Keratinocyte (primary cell): ENCODE measurements at places on chromosomes 5 and 9. TPM values are rescaled to one million over a fixed set of nuclear protein-coding genes. Genes with fewer than 3 reads are reported as not detected.

- DNase-seq: no peak
These were observed 103.4 kb upstream of the SPRY4 start for GRCh38 chr5:142428036-142428772.

GRCh38 chr5:149152317-149152746 is 11.0 kb downstream of the ABLIM3 start:
- no peak for DNase-seq

DNA sequence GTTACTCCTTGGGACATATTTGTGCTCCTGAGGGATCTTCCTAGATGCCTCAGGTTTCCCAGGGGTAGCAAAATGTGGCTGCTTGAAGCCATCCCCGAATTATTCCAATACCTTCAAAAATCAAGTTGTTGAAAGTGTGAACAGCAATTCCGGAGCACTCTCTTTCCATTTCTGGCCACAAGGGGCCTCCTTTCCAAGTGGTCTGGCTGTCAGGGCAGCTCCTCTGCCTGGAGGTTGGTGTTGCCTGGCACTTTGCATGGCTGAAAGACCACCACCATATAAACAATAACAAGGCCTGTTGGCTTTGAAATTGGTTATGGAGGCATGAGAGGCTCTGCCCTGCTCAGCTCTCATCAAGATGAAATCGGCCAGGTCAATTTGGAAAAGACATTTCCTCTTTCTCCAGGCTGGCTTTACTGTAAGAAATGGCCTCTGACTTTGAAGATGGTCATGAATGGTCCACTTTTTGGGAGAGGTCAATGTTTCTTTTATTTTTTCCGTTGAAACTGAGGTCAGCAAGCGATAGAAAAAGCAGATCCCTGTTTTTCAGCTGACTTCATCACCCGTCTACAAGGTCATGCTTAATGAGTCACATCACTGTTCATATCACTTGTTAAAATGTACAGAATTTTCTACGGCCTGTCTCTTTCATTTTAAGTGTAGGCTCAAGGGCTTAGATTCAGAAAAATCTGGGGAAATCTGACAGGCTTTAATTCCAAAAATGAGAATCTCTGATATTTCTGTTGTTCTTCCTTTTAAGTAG is 481.1 kb upstream of the ZNF608 start:
- DNase-seq: no peak

DNA sequence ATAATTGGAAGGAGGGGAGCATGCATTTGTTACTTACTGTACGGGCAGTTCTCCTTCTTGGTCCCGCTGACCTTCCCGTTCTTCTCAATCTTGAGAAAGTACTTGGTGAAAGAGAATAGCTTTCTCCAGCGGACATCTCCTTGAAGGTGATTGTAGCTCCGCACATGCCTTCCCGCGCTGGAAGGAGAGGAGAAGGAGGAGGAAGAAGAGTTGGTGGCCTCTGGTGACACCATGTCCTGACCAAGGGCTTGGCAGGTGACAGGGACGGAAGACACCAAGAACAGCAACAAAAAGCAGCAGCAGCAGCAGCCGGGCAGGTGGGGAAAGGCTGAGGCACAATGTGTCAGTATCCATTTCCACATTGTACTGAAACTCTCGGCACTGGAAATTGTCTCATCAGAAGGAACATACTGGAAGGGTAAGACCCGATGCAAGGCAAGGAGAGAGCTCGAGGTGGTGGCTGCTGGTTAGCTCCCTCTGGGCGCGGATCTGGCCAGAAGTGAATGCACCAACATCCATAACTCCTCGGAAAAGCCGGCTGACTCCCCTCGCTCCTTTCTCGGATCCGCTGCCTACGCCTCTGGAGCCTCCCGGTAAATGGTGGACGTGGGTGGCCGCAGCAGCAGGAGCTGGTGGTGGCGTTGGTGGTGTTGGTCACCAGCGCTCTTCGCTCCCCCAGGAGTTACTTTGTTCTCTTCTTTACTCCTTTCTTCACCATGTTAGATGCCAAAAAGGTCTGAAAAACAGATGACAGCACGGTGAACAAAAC is 715 bp downstream of the FGF10 start:
- DNase-seq: no peak

- no peak for DNase-seq
These were observed 35.7 kb upstream of the UGT3A1 start for GRCh38 chr5:36026706-36027465.

GRCh38 chr9:127451608-127451857 is 223 bp downstream of the LRSAM1 start:
- DNase-seq: no peak

GRCh38 chr9:125486152-125486508 is 220.9 kb downstream of the MAPKAP1 start:
- no peak for DNase-seq

DNA sequence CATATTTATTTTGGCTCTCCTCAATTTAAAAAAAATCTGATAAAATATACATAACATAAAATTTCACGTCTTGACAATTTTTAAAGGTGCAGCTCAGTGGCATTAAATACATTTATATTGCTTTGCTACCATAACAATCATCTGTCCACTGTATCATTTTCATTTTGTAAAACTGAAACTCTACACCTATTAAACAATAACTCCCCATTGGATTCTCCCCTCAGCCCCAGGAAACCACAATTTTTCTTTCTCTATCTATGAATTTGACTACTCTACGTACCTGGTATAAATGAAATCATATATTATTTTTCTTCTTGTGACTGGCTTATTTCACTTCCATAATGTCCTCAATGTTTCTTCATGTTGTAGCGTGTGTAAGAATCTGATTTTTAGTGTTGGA is 563.5 kb downstream of the PRR16 start:
- DNase-seq: no peak

- DNase-seq: no peak
These were observed 3.4 kb upstream of the F12 start for GRCh38 chr5:177412603-177413233.

GRCh38 chr5:156505101-156505500 is 178.1 kb downstream of the SGCD start:
- DNase-seq: no peak

DNA sequence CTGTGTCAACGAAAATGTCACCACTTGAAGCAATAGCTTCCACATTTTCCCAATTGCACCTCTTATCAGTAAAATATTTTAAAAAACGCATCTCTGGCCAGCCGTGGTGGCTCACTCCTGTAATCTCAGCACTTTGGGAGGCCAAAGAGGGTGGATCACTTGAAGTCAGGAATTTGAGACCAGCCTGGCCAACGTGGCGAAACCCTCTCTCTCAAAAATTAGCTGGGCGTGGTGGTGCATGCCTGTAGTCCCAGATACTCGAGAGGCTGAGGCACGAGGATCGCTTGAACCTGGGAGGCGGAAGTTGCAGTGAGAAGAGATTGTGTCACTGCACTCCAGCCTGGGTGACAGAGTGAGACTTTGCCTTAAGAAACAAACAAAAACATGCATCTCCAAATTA is 210.1 kb upstream of the CHD1 start:
- no peak for DNase-seq

DNA sequence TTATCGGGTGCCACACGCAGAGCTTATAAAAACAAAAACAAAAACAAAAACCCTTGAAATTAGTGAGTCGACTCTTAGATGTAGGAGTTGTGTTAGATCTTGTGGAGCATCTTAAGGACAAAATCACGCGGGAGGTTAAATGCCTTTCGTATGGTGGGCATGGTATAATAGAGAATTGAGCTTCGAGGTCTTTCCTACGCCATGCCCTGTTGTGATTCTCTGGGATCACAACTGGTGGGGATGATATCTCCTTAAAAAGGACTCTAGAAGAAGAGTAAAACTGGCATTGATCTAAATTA is 773 bp upstream of the ELL2 start:
- DNase-seq: no peak

DNA sequence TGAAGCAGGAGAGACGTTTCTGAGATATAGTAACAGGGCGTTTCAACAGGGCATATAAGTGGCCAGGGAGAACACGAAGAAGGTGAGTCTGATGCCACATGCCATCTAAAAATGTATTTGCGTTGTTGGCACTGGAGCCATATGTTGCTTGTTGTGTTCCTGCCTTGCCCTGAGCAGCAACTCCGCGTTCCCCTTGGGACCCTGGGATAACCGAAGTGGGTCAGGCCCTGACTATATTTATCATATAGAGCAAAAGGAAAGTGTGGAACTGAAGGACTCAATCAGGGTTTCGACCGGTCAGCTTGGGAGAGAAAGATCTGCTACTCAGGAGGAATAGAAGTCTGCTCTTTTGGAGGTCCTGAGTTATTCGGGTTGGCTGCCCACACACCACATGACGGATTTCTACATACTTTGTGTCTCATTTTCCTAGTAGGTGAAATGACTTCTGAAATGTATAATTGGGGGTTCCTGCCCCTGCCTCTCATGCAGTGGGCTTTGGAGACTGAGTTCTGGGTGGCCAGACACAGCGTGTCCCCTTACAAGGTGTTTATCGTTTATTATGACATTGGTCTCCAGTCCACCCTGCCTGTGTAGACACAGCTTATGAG is 3.0 kb downstream of the STC2 start:
- no peak for DNase-seq

GRCh38 chr5:141713616-141714309 is 31.7 kb upstream of the ARAP3 start:
- peak; percentile 97 for DNase-seq

GRCh38 chr9:35048511-35048910 is 23.9 kb downstream of the VCP start:
- no peak for DNase-seq

GRCh38 chr9:96379461-96379860 is 4.0 kb downstream of the SLC35D2 start:
- no peak for DNase-seq

DNA sequence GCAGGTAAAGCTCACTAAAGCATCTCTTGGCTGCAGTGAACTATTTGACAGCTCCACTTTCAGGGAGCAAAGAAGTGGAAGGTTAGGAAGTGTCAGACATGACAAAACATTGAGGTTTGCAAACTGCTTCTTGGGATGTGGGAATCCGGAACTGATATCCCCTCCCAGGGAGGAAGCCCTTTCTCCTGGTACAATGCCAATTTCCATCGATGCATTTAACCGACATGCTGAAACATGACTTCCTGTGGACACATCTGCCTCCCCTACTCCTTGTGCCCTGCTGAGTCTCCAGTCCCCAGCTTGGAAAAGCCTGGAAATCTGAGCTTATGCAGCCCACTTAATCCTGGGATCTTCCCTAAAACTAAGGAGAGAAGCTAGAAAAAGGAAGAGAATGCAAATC is 323.1 kb upstream of the DAP start:
- no peak for DNase-seq

DNA sequence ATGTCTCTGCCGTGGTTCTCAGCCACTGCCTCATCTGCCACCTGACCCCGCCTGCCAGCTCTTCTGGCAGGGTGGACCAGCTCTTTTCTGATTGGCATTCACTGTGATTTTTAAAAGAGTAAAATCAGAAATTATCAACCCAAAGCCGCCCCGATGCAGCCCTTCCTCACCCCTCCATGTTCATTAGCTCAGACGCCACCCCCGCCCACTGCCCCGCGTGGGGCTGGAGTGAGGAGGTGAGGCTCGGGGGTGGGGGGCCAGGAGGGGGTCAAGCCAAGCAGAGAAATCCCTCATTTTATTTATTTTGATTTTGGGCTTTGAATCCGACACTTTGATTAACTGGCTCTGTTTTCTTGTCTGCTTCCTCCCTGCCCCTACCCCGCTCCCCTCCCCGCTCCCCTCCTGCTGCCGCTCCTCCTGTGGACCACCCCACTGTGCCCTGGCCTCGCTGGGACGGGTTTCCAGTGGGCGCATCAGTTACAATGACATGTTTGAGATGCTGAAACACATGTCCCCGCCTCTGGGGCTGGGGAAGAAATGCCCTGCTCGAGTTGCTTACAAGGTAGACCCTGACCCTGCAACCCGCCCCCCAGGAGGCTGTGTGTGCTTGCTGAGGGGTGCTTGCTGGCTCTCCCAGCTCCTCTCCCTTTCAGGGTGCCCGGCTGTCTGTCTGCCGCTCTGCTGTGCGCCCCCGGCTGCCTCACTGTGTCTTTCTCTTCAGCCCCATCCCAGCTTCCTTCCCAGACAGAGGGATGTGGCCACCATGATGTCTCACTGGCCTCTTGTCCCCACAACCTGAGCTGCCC is 224.9 kb downstream of the CACNA1B start:
- DNase-seq: no peak

- DNase-seq: no peak
These were observed 35.3 kb upstream of the IQGAP2 start for GRCh38 chr5:76367623-76368371.

- DNase-seq: no peak
These were observed 31.0 kb upstream of the FSD1L start for GRCh38 chr9:105416840-105417239.

- no peak for DNase-seq
These were observed 23.8 kb downstream of the SH3RF2 start for GRCh38 chr5:145960166-145960565.

GRCh38 chr5:68370196-68370595 is 154.6 kb downstream of the PIK3R1 start:
- no peak for DNase-seq

DNA sequence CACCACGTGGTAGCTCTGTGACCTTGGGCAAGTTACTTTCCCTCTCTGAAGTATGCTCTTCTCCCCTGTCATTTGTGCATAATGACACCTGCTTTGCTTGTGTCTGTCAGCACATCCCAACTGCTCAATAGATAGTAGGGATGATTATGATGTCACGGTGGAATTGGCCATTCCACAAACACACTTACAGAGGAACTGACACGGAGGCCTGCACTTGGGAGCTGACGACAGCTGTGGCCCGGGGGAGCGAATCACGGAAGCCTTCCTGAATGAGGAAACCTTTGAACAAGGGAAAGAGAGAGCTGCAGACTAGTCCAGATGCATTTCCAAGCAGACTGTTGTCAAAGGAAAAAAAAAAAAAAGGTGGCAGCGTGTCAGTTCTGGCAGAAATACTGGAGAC is 21.0 kb downstream of the TLX3 start:
- no peak for DNase-seq

DNA sequence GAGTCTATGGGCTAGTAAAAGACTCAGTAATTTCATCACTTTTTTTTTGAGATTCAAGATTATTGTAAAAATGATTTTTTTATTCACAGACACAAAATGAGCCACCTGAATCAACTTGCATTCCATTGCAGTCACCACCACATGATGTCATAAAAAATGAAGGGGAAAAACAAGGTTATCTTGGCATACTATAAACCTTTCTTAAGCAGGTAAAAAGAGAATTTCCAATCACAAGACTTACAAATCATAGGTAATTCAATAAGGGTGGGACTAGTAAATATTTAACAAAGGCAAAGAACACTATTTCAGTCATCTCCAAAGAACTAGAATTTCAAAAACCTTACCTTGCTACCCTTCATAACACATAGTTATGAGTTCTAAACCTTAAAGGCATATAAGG is 30.7 kb downstream of the TRPM6 start:
- no peak for DNase-seq

- no peak for DNase-seq
These were observed 143.9 kb upstream of the DAP start for GRCh38 chr5:10904862-10905432.

GRCh38 chr9:109118808-109119438 is 824 bp downstream of the TMEM245 start:
- DNase-seq: no peak

NMUR2 gene
- 0.05 TPM in 1 of 3 replicates, not detected in the others for polyA plus RNA-seq

KLF9 gene
- 2.4 to 4.5 TPM (median 3.0 TPM) in 3 replicates for polyA plus RNA-seq

RUSC2 gene
- polyA plus RNA-seq: 4.2 to 7.9 TPM (median 6.3 TPM) in 3 replicates

ELOVL7 gene
- 7.5 to 12.6 TPM (median 12.0 TPM) in 3 replicates for polyA plus RNA-seq

DENND4C gene
- polyA plus RNA-seq: 16.5 to 26.0 TPM (median 25.6 TPM) in 3 replicates

CCDC180 gene
- 0.02 to 0.33 TPM (median 0.12 TPM) in 3 replicates for polyA plus RNA-seq

ADCY2 gene
- polyA plus RNA-seq: 0.01 to 0.13 TPM in 2 of 3 replicates, not detected in the other
